ENCODE measurements at places on chromosomes 12 and 14.

- no peak for DNase-seq
Measured at GRCh38 chr14:106129274-106129673, 602.9 kb downstream of the TMEM121 start.

DNA sequence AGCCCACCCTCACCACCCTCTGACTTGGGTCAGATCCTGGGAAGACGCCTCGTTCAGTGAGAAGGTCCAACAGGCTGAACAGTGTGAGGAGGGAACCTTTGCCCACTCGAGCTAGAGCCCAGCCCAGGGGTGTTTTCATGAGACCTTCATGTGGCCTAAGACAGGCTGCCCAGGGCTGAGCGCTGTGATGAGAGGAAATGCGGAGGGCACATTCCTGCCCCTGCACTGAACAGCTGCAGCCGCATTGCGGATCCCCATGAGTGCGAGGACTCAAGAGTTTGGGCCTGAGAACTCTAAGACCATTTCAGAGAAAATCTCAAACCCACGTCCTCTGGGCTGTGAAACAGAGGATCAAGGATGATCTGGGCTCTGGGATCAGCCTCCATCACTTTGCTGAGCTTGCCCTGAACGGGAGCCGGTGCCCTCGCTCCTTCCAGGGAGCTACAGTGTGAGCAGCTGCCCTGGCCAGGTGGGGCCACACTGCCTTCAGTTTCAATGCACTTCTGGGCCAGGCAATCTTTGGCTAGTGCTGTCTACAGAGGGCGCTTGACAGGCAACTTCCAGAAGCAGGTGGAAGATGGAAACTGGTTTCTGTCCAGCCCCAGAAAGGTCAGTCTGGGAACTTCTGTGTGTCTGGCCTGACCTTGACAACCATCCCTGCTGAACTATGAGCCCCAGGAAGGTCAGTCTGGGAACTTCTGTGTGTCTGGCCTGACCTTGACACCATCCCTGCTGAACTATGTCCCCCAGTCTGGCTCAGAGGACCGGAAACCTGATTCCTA, 43.5 kb upstream of the P2RX7 start:
- DNase-seq, result no peak

DNA sequence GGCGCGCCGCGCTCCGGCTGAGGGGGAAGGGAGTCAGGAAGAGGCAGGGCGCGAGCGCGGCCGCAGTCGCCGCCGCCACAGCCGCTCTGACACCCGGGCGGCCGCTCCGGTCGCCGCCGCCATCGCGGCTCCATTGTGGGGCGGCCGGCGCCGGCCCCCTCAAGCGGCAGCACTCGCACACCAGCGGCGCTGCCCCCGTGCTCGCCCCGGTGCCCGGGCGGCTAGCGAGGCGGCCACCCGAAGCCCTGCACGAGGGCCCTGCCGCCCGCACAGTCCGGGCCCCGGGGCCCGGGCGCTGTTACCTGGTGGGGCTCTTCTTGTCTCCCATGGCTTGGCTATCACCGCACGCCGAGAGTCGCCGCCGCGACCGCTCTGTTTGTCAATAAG, 202 bp downstream of the YAF2 start:
- DNase-seq, result no peak

- DNase-seq, result no peak
Measured at GRCh38 chr14:95353664-95354063, 34.0 kb upstream of the CLMN start.

- DNase-seq, result no peak
Measured at GRCh38 chr12:122350141-122350848, 72.2 kb downstream of the CLIP1 start.

DNA sequence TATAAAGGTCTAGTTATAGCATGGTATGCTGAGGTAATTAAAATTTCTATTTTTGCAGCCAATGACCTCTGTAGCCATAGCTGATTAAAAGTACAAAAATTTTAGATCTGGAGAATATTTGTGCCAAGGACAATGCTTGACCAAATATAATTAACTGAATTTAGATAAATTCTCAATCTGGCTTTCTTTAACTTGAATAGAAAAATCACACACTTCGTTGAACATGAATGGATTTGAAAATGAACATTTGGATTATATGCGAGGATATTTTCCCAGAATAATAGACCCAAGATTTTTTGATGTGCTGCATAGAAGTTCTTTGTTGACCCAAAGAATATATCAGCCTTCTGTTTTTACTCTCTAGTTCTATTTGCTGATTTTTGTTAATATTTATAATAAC, 38.4 kb upstream of the G2E3 start:
- no peak for DNase-seq

DNA sequence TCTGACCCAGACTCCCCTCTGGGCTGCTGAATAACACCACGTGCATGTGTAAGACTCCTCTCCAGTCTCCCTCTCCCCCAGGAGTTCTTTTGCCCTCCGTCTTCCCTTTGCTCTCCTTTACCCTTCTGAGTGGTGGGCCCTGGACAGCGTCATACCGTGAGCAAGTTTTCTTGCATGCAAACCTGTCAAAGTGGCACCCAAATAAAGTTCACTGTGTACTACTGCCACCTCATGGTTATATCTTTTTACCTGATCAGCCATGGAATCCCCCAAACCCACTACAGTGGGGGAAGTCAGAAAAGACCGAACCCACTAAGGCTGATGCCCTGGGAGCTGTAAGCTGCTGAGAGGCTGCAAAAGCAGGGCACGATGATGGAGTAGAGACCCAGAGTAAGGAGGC, 131.1 kb upstream of the VRK1 start:
- DNase-seq, result no peak

GRCh38 chr12:91357381-91357780, 174.8 kb upstream of the DCN start:
- no peak for DNase-seq

DNA sequence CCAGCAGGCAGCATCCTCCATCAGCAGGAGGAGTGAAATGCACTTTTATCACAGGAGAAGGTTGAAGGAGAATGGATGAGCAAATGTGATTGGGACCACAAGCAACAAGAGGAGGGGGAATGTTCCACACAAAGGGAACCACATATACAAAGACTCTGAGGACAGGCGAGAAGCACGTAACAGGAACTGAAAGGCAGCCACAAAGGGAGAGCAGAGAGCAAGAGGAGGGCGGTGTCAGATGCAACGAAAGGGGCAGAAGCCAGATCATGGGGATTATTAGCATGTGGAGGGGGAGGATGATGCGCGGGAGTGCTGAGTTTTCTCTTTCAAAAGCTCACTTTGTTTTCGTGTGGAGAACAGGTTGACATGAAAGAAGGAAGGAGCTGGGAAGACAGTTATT, 241.1 kb downstream of the SPTSSA start:
- DNase-seq, result no peak

GRCh38 chr12:53365245-53365904, 14.6 kb upstream of the SP1 start:
- no peak for DNase-seq

GRCh38 chr12:52319097-52319496, 2.1 kb downstream of the KRT83 start:
- no peak for DNase-seq

GRCh38 chr12:56020423-56021184, at the start of gene IKZF4:
Gene IKZF4, plus strand, starts transcription at chr12:56021043. Its CDS starts 451 bp downstream, at chr12:56021494.
- no peak for DNase-seq

GRCh38 chr14:101889366-101889765, 75.0 kb upstream of the DYNC1H1 start:
- no peak for DNase-seq

DNA sequence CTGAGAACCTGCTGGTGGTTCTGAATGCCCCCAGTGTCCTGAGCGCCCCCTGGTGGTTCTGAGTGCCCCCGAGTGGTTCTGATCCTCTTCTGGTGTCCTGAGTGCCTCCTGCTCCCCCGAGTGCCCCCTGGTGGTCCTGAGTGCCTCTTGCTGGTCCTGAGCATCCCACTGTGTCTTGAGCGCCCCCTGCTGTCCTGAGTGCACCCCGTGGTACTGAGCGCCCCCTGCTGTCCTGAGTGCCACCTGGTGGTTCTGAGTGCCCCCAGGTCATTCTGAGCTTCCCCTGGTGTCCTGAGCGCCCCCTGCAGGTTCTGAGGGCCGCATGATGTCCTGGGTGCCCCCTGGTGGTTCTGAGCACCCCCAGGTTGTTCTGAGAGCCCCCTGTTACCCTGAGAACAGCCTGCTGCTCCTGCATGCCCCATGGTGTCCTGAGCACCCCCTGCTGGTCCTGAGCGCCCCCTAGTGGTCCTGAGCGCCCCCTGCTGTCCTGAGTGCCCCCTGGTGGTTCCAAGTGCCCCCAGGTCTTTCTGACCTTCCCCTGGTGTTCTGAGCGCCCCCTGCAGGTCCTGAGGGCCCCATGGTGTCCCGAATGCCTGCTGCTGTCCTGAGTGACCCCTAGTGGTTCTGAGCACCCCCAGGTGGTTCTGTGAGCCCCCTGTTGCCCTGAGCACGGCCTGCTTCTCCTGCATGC, 1165.4 kb downstream of the TMEM121 start:
- DNase-seq, result peak; percentile 44

DNA sequence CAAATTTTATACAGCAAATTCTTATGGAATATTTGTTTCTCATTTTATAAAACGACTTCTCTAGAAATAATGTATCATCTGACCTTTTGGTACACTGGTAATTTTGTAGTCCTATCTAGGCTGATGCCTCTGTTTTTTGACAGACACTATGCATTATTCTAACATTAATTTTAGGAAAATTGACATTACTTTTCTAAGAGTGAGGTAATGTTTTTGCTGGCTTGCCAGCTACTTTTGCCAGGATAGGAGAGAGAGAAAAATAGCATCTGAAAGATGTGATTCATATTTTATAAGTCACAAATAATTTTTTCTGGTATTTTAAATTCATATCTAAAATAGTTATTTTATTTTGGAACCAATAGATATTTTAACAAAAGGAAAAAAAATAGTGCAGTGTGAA, 153.5 kb downstream of the CCDC91 start:
- DNase-seq, result no peak

GRCh38 chr14:97584528-97584927, 787.3 kb downstream of the VRK1 start:
- DNase-seq, result no peak

GRCh38 chr14:94823556-94824341, 53.8 kb upstream of the GSC start:
- DNase-seq, result no peak

DNA sequence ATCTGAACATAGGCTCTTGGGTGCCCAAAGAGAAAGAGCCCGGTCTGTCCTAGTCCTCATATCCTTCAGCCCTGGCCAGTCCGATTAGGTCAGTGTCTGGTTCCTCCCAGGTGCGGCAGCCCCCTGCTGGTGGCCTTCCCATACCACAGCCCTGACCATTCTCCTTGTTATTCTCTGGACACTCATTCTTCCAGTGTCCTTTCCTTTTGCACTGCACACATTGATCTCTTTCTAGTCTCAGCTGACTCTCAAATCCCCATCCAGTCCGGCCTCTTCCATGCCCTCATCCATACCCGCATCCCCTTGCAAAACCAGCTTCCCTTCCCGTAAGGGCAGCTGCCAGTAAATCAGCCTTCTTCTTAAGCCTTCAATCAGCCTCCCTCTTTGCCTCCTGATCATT, 1316.3 kb downstream of the TMEM121 start:
- no peak for DNase-seq

- DNase-seq, result no peak
Measured at GRCh38 chr14:92724516-92725340, 23.7 kb downstream of the LGMN start.

DNA sequence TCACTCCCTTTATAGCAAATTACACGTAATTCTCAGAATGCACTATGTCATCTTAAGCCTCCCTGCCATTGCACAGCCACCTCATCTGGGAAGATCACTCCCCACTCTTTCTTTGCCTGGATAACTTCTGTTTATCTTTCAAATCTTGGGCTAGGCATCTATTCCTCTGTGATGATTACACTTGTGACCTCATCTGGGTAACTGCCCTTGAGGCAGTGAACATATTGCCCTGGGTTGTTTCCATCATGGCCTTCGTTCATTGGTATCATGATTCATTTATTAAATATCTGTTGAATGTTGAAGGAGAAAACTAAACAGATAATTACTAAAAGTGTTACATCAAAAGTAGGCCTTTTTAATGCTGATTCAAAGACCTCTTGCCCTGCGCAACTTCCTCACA, 26.2 kb upstream of the PDE3A start:
- DNase-seq, result no peak

GRCh38 chr12:52539083-52539820, 13.7 kb downstream of the KRT71 start:
- no peak for DNase-seq

- DNase-seq, result no peak
Measured at GRCh38 chr14:72740966-72741825, 152.7 kb downstream of the DPF3 start.

DNA sequence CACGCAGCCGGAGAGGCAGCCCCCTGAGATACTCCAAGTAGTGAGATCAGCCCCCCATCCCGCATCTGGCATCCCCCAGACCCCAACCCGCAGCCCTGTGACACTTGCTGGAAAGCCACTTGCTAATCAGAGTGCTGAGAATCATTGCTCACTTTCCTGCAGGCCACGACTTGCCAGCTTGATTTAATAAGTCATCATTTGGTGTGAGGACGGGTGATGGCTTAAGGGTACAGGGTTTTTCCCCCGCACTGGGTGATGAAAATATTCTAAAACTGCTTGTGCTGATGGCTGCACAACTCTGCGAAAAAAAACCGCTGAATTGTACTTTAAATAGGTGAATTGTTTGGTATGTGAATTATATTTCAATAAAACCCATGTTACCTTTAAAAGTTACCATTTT, 171.2 kb downstream of the FOXN3 start:
- no peak for DNase-seq
